Endodermal cell (in vitro differentiated cells): ENCODE measurements at places on chromosomes 12 and 14.

DNA sequence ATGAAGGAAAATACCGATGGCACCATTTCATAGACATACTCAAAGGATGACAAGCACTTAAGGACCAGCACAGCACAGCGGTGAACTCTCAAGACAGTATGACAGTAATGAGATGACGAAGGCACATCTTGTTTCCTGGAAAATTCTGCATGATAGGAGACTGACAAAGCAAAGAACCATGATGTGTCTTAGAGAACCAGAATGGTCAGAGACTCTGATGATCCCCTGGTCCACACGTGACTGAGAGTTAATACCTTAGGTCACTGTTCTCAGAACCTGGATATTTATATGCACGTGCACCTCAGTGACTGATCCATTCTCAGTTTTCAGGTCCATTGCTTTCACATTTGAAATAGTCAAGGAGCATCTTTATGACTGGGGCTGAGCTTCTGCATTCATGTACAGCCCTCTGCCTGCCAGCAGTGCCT lies 35.3 kb downstream of the PROX2 start:
- no peak for DNase-seq

GRCh38 chr12:111445726-111446581 lies 40.2 kb downstream of the SH2B3 start:
- DNase-seq = peak; percentile 86

- peak; percentile 94 for DNase-seq
Observed at GRCh38 chr14:105180592-105181548, at the start of gene NUDT14. NUDT14 (minus strand) TSS chr14:105181312; CDS start chr14:105181209, 103 bp downstream.

GRCh38 chr12:88985011-88985410 lies 367.3 kb downstream of the DUSP6 start:
- DNase-seq = no peak

DNA sequence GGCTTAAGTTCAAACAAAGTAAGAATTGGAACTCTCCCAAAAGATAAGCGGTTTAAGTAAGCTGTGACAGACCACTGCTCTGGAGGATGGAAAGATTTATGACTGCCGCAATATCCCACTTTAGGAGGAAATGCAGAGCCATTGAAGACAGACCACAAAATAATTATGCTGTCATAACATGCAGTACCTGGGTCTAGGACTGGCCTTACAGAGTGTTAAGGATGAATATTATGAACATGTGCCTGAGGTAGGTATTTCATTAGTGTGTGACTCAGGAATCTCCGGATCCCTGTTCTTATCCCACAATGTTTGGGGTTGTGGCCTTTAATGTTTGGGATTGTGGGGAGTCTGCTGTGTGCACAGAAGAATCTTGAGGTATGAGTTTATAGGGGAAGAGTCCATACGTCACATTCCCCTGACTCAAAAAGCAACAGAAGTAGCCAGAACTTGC lies 114.9 kb downstream of the SAMD4A start:
- no peak for DNase-seq

- no peak for DNase-seq
Observed at GRCh38 chr12:118073768-118074167, 12.8 kb upstream of the WSB2 start.

DNA sequence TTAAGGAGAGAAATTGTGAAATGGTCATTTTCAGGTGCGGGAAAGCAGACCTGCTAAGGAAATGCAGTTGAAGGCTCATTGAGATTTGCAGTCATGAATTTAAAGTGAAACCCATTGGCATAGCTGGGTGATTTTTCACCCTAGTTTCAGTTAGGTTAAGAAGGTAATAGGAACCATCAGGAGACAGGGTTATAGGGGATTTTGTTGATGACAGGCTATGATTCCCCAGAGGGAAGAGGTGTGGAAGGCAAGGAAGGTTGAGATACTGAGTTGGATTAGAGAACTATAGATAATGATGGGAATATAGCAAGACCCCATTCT lies 22.7 kb upstream of the BMAL2 start:
- DNase-seq = no peak

GRCh38 chr12:43069768-43070221 lies 480.2 kb upstream of the PRICKLE1 start:
- no peak for DNase-seq

DNA sequence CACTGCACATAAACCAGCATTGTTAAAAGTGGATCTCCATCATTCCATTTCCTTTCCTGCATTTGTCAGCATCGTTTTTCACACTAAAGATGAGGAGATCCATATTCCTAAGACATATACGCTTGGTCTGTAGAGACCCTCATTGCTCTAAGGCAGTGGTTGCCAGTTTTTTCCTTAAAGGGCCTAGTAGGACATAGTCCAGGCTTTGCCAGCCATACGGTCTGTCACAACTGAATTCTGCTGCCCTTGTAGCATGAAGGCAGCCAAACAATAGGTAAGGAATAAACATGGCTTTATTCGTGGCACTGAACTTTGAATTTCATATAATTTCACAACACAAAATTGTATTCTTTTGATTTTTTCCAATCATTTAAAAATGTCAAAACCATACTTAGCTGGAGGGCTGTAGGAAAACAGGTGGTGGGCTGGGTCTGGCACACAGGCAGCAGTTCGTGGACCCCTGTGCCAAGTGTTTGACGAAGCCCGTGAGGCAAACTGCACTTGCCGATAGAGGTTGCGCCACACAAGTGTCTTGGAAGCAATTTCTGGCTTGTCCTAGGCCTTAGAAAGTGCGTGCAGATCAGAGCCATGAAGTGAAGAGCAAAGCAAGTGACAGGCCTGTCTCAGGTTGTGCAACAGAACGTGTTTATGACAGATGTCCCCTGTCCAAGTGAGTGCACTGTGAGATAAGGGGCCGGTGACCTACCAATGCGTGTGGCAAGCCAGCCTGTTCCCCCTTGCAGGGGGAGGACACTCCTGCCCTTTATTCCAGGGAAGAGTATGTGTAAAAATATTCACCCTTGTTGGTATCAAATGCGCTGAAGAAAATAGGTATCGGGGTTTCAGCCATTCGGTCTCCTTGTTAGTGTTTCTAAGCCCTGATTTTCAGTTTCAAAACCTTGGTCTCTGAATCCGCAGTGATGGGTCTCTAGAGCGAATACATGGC lies 916 bp upstream of the CHPT1 start:
- DNase-seq = no peak

DNA sequence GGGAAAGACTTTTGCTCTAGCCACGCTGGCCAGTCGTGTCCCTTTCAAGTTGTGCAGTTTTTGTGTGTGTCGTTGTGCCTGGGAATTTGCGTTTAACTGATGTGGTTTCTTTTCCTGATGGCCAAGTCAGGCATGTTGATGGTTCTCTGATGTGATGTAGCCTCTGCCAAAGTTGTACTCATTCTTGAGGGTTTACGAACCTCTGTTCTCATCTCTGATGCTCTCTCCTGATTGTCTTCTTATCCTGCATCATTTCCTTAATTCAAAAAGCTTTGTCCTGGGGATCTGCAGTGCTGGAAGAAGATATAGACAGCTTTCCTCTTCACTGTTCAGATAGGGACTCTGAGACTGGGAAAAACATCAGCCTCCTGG lies 25.4 kb downstream of the CD9 start:
- DNase-seq = no peak

GRCh38 chr12:20695232-20695631 lies at the start of gene SLCO1C1:
SLCO1C1 (plus strand) TSS chr12:20695332; CDS start chr12:20699577, 4,245 bp downstream.
- DNase-seq = peak; percentile 70

GRCh38 chr12:132163911-132164288 lies 19.6 kb downstream of the NOC4L start:
- no peak for DNase-seq

- peak; percentile 69 for DNase-seq
Observed at GRCh38 chr12:2190896-2191533, 138.2 kb downstream of the CACNA1C start.

- DNase-seq = peak; percentile 71
Observed at GRCh38 chr12:7113389-7113871, 4.4 kb upstream of the C1RL start.

- DNase-seq = no peak
Observed at GRCh38 chr14:39033371-39033770, 69.7 kb downstream of the SEC23A start.

DNA sequence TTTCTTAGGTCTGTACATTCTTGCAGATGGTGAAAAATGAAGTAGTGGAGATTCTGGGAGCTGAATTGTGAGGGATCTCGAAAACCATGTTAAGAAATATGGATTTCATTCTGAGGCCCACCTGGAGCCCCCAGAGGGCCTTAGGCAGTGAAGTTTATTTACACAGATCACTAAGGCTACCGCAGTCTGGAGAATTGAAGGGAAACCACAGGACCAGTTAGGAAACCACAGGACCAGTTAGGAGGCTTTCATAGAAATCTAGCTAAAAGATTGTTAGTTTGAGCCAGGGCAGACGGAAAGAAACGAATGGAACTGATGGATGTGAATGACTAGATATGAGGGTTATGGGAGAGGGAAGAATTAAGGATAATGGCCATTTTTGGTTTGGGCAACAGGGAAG lies 7.2 kb downstream of the CBLN3 start:
- no peak for DNase-seq

DNA sequence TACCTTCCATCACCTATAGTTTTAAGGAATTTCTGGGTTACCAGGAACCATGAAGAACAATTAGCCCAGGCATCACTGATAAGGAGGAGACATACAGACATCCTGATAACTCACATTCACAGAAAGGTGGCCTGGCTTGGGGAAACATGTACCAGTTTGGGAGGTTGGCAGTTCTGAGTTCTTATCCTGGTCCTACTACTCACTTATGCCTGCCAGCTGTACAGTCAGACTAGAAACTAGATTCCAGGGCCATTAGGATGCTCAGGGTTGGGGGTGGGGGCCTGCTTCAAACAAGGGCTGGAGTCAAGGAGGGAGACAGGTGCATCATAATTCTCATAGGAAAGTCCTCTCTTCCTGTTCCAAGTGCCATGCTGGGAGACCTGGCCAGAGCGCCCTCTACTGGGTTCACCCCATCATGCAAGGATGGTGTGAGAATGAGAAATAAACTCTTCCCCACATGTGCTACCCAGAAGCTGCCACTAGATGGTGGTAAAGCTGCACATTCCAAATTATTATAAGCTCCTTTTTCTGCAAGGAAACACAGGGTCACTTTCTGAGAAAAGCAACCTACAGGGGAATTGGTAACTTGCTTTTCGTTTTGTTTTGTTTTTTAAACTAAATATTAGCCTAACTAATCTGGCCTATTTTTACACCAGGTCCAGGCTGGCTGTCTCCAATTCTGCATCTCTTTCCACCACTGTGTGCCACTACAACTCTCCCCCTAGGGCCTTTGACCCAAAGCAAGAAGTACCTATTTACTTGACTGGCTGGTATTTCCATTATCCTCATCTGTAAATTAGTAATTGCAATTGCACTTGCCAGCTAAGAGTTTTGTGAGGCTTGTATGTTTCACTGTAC lies 14.5 kb downstream of the OAS2 start:
- peak; percentile 94 for DNase-seq

DNA sequence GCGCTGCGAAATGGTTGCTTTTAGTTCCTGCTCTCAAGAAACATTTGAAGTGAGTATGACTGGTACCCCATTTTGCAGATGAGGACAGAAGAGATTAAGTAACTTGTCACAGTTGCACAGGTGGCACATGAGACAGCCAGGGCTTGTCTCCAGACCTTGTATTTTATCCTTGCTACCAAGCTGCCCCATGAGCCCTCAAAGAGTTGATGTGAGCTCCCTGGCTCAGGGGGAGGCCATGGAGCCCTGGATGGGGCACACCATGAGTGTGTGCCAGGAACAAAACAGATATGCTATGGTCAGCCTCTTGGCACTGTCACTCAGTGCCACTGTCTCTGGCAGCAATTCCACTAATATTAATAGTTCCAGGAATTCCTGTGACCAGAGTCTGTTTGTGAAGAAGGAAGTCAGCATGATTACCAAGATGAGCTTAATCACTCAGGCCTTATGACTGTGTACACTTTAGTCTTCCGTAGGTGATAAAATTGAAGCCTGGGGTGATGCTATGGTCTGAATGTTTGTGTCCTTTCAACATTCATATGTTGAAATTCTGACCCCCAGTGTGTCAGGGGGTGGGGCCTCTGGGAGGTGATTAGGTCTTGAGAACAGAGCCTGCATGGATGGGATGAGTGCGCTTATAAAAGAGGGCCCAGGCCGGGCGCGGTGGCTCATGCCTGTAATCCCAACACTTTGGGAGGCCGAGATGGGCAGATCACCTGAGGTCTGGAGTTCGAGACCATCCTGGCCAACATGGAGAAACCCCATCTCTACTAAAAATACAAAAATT lies 806.8 kb downstream of the AACS start:
- DNase-seq = no peak

DNA sequence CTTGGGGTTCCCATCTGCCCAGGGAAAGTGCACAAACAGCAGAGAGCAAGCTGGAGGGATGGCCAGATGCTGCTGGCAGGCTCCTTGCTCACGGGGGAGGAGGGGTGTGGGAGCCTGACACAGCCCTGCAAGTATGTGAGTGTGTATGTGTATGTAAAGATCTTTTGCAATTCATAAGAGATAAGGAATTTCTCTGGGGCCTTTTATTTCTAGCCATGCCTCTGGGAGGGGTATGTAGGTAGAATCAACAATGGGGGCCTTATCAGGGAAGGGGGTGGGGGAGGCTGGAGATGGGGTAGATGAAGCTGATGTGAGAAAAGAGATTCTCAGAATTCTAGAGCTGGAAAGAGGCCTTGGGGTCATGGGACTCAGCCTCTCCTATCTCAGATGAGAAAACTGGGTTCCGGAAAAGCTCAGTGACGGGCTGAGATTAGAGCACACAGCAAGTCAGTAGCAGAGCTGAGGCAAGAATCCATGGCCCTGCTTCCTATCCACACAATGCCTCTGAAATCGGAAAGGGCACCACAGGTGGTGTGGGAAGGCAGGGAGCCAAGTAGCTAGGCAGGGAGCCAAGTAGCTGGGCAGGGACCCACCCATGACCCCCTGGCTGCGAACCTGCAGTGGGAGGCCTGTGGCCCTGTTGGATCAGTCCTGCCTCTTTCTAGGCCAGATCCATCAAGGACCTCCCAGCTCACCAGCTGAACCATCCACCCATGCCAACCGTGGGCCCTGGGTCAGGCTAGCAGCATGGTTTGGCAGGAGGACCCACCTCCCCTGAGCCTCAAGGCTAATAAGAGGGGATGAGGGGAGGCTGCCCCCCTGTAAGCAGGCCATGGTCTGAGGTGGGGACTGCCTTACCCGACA lies 54.7 kb downstream of the PLEKHG3 start:
- DNase-seq = peak; percentile 62

- DNase-seq = no peak
Observed at GRCh38 chr12:47942614-47943225, 20.7 kb upstream of the TMEM106C start.

- peak; percentile 87 for DNase-seq
Observed at GRCh38 chr12:110280392-110280778, 662 bp upstream of the ATP2A2 start.

- no peak for DNase-seq
Observed at GRCh38 chr14:26765768-26766520, 168.1 kb upstream of the NOVA1 start.

- DNase-seq = no peak
Observed at GRCh38 chr12:87142342-87142741, 886.2 kb upstream of the MGAT4C start.

GRCh38 chr12:29691161-29691854 lies 92.4 kb downstream of the TMTC1 start:
- peak; percentile 80 for DNase-seq
